ENCODE measurements at places on chromosomes 5 and 9.
A peak's percentile ranks its signal among the peaks of the same experiment; 100 is the strongest.

- DNase-seq = peak; percentile 38
Observed at GRCh38 chr5:93622240-93622885, 39.3 kb downstream of the NR2F1 start.

GRCh38 chr5:159018855-159019254 lies 80.9 kb downstream of the EBF1 start:
- no peak for DNase-seq

- no peak for DNase-seq
Observed at GRCh38 chr5:53161876-53162275, 52.3 kb upstream of the MOCS2 start.

DNA sequence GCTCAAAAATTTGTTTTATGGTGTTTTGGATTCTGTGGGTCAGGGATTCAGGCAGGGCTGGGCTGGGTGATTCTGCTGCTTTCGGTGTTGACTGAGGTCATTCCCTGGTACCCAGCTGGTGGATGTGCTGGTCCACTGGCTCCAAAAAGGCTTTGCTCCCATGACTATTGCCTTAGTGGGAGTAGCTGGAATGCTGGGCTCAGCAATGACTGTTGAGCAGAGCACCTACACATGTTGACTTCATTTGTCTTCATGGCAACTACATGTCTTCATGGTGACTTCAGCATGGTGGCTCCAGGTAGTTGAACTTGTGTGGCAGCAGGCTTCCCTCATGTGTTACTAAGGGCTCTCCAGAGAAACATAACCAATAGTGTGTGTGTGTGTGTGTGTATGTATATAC lies 297.2 kb downstream of the DOCK8 start:
- DNase-seq = no peak

GRCh38 chr5:154712518-154713437 lies 42.4 kb upstream of the LARP1 start:
- no peak for DNase-seq

DNA sequence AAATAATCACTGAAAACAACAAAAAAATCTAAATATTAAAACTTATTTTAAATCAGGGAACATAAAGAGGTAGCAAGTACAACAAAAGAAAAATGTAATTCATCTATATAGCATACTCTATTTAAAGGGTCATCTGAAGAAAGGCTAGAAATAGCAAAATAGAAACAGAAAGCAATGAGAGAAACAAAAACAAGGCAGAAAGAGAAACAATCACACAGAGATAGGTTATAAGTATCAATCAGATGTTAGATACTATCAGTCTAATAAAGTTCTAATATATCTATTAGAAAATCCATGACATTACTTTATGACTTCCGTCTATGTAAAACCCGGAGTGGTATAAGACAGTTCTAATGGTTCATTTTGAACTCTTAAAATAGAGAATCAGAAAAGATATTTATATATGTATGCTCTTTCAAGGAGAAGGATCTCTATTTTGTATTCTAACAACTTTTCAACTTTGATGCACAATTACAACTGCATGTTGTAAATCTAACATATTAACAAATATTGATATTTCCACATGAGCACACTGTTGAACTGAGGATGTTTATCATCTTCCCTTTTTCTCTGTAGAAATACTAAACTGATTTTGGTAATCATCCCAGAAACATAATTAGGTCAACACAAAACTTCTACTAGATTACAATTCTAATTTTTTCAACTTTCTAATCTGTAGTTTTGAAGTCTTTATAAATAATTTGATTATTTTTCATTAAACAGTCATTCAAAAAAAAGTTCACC lies 15.8 kb downstream of the RICTOR start:
- no peak for DNase-seq

DNA sequence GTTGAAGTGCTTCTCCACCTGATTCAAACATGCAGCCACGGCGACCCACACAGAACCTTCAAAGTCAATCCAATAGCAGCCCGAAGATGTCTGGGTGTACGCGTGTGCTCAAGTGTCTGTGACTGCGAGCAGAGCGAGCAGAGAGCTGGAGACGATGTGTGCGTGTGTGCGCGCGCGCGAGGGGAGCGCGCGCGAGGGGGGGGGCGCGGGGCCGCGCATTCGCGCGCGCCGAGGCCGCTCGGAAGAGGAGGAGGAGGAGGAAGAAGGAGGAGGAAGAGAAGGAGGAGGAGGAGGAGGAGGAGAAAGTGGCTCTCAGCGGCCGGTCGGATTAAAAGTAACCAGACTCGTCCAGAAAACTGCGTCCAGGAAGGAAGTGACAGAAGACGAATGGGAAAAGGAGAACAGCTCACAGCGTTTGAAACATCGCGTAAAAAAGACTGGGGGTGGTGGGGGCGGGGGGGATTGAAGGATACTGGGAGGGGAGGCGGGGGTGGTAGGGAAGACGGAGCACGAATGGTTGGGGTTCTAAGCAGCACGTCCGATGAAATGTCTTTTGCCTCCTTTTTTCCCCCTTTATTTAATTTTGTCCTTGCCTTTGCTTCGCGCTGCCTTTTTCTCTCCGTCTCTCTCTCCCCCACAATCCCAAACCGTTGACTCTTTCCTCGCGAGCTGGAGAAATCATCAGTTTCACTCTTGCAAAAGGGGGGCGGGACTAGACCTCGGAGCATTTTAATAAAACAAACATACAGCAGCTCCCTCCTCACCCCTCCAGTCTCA lies at the start of gene MEF2C:
TSS of gene MEF2C (minus strand) at position 126 of the 777 bp plus-strand sequence. CDS start 59,396 bp downstream, outside the sequence.
- peak; percentile 62 for DNase-seq

- no peak for DNase-seq
Observed at GRCh38 chr5:94945656-94946055, 327.2 kb downstream of the SLF1 start.

DNA sequence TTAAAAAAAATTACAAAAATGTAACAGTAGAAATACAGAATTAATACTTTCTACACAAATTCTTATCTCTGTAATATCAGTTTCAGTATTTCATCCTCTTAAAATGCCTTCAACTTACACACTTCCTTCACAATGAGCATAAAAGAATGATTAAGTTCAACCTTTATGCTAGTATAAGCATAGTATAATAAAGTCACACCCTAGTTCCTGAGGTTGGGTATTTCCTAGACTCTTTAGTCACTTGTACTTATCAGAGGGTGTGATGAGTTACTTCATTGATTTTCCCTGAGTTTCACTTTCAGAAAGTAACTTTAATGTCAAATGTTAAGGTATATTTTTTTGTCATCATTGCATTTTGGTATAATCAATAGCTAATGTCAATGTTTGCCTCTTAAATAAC lies 302.4 kb downstream of the PDE4D start:
- no peak for DNase-seq

- no peak for DNase-seq
Observed at GRCh38 chr5:59777028-59777427, 116.5 kb downstream of the PDE4D start.

DNA sequence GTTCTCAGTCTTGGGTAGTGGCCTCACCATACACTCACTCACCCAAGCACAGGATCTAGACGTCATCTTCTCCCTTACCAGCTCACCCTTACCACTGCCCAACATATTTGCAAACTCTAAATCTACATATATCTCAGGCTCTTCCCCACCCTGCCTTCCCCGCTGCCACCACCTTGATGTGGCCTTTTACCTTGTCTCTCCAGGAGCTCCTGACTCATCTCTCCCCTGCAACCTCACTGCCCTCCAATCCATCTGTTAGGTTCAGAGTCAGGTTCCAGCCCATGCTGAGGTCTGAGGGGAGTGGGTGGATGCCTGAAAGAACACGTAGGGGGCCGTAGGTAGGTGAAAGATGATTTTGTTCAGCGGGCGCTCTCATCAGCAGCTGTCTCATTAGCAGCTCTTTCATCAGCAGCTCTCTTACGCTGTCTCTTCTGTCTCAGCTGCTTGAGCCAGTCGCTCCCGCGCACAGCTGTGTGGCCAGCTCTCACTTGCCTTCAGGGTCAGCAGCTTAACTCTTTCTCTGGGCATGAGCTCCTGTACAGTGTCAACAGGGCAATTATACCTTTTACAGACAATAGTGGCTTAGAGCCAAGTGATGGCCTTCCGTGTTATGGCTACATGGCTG lies 23.1 kb upstream of the CKMT2 start:
- no peak for DNase-seq

GRCh38 chr5:135629666-135630065 lies 50.9 kb upstream of the CXCL14 start:
- DNase-seq = no peak

DNA sequence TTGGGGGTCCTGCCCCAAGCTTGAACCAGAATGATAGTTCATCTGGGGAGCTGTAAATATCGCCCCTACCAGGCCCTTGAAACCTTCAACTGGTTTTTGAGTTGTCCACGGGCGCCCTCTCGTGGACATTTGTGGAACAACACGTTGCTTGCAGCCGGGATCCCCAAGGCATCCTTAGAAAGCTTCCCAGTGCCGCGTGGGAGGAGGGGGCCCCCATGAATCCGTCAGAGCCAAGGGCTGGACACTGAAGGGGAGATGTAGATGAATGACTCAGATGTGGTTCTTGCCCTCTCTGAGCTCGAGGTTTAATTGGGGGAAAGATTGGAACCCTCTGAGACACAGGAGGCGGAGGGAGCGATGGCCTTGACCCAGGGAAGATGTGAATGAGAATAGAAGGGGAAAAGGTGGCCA lies 31.8 kb upstream of the ORM1 start:
- peak; percentile 63 for DNase-seq

- no peak for DNase-seq
Observed at GRCh38 chr5:65625743-65626142, 916 bp downstream of the SHLD3 start.

DNA sequence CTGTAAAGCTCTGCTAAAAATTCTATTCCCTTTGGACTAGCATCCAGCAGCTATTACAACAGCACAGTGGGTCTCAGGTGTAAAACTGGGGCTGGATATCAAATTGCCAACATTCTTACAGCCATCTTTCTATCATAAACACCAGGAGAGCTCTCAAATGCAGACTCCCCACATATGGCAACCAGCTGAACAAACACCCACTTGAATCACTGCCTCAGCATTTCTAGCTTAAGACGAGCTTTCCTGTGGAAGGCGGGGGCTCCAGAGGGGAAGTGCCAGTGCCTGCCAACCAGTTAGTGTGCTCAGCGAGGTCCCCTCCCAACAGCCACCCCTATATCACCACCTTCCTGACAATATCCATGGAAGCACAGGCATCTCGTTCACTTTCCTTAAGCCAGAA lies 62.2 kb downstream of the IPPK start:
- no peak for DNase-seq

DNA sequence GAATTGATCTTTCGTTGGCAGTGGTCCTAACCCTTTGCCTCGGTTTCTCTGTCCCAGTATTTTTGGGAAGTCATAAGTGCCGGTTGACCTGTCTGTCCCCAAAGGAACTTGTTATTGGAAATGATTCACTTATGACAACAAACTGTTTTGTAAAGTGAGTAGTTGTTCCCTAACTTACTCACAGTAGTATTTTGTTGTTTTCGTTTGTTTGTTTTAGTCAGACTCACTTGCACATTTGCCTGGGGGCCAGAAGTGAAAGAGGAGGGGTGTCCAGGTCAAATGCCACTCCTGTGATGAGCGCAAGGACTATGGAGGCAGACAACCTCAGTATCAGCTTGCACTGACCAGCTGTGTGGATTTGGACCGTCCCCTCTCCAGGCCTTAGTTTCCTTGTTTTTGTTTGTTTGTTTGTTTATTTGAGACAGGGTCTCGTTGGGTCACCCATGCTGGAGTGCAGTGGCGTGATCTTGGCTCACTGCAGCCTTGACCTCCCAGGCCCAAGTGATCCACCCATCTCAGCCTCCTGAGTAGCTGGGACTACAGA lies 47.3 kb downstream of the ANKRD55 start:
- no peak for DNase-seq

GRCh38 chr5:77281969-77282336 lies 71.5 kb downstream of the PDE8B start:
- no peak for DNase-seq

DNA sequence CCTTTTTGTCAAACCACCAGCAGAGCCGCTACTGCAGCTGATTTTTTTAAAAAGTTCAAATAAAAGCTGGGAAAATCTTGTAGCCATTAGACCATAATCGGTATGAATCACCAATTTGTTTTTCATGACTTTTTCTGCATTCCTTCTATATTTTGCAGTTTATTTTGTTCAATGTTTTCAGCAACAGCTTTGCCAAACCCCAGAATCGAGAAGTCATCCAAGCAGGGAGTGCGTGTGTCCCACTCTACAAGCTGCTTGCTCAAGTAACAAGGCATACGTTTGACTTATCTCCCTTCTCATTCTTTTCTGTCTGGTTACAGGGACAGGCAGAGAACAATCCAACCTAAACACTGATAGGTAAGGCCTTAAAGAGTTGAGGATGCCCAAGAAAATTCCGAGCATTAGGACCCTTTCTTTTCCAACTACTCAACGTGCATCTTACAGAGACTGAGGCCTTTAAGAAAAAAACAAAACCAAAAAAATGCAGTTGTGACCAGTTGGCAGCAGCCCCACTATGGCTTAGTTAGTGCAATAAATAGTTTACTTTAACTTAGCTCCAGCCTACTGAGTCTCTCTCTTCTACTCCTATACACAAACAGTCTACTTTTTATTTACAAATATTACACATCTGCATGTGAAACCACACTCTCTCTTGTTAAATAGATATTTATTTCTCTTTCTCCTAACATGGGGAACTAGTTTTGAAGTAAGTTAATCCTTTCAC lies 134.7 kb upstream of the SLIT3 start:
- DNase-seq = no peak
